Dermis blood vessel endothelial cell (primary cell): ENCODE measurements at places on chromosomes 7 and 10.
A peak's percentile ranks its signal among the peaks of the same experiment; 100 is the strongest.

DNA sequence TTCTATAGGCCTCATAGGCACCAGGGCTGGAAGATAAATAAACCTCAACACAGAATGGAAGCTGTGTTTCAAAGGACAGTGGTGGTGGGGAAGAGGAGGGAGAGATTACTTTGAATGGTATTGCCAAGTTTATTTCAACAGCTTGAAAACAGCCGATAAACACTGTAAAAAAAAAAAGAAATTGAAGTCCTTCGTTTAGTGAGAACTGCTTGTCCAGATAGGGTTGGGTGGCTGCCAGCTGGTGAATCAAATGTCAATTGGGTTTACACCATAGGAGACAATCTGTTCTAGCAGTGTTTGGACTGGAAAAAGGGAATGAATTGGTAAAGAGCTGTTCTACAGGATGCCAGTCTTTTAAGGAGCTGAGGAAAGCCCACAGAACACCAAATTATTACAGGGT, 254.8 kb downstream of the PHF14 start:
- DNase-seq: no peak

DNA sequence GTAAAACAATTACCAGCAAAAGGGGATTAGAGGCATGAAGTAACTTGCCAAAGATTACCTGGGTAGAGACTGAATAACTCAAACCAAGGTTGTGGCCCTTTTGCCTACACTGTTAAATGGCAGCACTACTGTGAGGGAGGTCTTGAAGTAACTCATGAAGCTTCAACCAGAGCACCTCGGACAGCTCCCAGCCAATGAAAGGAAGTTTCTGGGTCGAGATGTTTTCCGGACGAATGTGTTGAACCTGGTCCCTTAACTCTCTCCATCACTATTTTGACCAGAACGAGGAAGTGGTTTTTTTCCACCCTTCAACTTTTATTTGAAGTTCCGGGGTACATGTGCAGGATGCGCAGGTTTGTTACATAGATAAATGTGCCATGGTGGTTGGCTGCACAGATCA, 133.6 kb upstream of the PRKCQ start:
- peak; percentile 11 for DNase-seq

GRCh38 chr10:209357-209756, 74.1 kb downstream of the ZMYND11 start:
- DNase-seq: peak; percentile 58

DNA sequence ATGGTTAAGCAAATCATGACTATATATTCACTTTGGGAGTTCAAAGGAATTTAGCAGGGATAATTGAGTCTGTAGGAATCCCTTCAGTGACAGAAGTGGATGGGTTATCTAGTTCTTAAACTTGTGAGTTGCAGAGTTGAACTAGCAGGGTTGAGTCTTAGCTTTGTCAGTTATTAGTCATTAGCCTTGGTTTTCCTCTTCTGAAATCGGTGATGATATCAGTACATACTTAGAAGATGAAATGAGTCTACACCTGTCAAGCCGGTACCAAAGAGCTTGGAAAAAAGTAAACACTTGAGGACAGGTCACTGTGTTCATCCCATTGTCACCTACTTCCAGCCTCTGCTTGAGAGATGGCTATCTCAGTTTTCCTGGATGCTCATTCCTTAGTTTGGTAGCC, 73.5 kb downstream of the BUB3 start:
- no peak for DNase-seq

DNA sequence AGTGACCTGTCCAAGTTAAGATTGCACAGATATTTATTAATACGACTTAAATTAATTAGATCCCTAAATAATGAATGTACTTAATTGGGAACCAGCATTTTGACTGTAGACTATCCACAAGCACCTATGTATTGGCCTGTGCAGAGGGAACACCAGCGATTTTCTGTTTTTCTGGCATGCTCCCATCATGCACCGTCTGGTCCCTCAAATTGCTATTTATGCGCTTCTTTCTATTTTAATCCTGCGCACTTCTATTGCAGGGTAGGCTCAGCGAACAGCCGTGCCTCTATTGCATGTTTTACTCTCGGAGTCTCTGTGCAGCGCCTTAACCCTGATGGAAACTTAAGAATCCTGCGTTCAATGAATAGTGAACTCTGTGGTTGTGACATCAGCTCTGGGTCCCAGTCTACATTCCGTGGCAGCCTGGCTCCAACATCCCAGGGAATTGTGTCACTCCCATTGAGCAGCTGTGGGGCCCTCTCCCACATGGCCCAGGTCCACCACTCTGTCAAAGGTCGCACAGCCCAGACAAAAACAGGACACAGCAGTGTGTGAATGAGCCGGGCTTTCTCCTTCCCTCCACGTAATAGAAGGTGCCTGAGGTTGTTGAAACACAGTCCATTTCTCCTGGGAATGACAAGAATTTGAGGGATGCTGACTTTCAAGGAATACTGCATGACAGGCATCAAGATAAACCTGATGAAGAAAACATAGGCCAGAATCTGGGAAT, 239.7 kb upstream of the KLF6 start:
- DNase-seq: no peak

GRCh38 chr10:122328676-122329075, 45.8 kb upstream of the PLEKHA1 start:
- no peak for DNase-seq

- no peak for DNase-seq
Observed at GRCh38 chr7:158663428-158663741, 41.2 kb downstream of the NCAPG2 start.

DNA sequence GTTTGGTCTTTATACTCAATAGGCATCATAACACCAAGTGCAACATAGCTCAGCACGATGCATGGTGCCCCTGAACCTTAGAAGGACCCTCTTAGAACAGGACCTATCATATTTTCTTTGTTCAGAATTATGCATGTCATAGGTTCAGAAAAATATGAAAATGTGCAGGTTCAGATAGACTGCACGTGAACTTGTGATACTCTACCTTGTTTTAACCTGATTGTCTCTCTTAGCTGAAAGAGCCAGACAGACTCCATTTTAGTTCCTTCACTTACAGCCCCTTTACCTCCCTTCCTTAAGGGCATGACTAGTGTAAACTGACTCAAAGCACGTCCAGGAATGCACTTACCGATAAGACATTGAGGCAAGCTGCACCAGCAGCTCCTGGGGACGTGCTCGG, 35.1 kb downstream of the MYOF start:
- no peak for DNase-seq

DNA sequence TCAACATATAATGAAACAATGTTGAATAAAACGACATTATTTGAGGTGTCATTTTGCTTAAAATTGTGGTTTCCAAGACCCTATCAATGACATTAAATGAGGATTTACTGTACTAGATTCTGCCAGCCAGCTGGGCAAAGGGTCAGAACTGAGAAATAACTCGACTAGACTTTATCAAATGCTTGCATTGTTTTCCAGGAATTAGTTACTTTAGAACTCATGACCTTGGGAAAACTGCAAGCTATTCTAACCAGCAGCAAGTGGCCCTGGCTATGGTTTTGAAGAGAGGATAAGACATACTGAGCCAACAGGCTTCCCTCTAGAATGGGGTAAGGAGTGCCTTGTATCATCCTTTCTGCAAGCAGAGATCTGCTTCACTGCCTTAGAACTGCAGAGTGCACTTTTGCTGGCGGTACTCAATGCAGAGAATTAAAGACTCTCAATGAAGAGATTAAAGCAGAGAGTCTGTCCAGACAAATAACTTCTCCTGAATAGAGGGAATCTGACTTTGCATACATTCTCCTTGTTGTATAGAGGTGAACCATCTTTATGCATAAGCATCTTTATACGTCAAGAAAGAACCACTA, 281.5 kb downstream of the ARL4A start:
- no peak for DNase-seq

DNA sequence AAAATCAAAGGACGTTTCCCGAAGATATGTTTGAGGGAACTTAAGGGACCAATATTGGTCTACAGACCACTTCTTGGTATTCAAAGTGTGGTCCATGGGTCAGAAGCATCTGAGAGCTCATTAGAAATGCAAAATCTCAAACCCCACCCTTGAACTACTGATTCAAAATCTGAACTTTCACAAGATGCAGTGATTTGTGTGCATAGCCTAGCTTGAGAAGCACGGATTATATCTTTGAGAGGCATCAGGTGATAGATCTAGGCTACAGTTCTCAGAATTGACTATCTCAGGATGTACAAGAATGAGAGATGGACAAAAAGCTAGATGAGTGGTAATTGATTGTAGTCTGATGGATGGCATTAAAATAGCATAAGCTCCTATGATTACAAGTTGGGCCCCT, 19.5 kb downstream of the CYP3A4 start:
- DNase-seq: no peak
